Activated T-cell treated with anti-CD3 and anti-CD28 coated beads for 24 hours (primary cell): ENCODE measurements at places on chromosomes 6 and 20.

GRCh38 chr6:138944412-138944811 is 43.6 kb downstream of the REPS1 start:
- no peak for DNase-seq

DNA sequence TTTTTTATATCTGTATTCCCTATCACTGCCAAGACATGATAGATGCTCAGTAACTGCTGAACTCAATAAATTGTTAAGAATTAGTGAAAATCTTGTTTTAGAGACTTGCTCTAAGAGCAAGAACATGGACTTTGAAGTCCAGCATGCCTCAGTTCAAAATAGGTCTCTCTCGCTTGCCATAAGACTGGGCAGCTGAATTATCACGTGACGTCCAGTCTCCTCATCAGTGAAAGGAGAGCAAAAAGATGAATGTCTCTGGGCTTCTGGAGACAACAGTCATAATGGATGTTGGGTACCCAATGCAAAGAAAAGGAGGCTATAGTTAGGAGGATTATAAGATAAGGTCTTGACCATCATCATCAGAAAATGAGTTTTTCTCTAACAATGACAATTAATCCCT is 82.1 kb downstream of the IYD start:
- no peak for DNase-seq

DNA sequence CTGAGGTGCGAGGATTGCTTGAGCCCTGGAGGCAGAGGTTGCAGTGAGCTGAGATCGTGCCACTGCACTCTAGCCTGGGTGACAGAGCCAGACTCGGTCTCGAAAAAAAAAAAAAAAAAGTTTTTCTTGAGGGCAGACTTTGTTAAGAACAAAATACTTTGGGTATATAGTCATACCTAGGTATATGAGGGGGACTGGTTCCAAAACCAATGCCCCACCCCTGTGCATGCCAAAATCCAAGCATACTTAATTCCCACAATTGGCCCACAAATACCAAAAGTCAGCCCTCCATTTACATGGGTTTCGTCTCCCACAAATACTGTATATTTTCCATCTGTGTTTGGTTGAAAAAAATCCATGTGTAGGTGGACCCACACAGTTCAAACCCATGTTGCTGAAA is 119.9 kb downstream of the INSM1 start:
- no peak for DNase-seq

GRCh38 chr6:128754658-128755256 is 128.2 kb upstream of the LAMA2 start:
- DNase-seq, result no peak

- DNase-seq, result no peak
Observed at GRCh38 chr20:38892091-38892981, 33.9 kb upstream of the FAM83D start.

DNA sequence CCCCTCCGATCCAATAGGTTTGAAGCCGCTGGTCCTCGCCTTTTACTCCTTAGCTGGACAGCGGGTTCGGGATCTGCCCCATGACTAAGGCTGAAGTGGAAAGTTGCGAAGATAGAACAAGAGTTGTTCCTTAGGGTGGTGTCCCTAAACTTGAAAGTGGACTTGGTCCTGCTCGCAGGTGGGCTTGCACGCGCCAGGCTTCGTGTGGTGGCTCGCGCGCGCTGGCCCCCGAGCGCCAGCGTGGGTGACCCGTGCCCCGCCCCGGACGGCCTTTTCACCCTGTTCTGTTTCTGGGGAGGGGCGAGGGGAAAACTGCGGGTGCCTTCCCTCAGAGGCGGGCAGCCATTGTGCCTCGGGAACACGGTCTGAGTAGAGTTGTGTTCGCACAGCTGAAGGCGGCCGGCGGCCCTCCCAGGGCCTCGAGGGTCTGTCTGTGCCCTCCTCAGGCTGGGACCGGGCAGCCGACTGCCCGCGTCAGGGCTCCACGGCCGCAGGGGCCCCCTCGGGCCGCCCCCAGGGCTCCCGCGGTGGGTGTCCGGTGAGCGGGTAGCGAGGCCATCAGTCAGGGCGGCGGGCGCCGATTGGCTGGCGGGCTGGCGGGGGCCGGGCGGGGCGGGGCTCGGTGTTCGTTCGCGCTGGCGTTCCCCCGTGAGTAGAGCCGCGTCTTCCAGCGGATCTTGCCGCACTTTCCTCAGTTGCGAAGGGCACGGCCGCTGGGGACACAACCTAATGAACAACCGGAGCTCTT is 33.0 kb downstream of the RREB1 start:
- DNase-seq, result peak; percentile 76

- DNase-seq, result no peak
Observed at GRCh38 chr6:148898376-148899014, 151.7 kb downstream of the UST start.
